ENCODE measurements at places on chromosomes 5 and 9.

GRCh38 chr9:89437772-89438171 lies 60.1 kb downstream of the SEMA4D start:
- no peak for DNase-seq

GRCh38 chr5:140185409-140185808 lies 10.4 kb downstream of the CYSTM1 start:
- DNase-seq: no peak

GRCh38 chr9:136661641-136662325 lies 933 bp upstream of the EGFL7 start:
- DNase-seq: no peak

DNA sequence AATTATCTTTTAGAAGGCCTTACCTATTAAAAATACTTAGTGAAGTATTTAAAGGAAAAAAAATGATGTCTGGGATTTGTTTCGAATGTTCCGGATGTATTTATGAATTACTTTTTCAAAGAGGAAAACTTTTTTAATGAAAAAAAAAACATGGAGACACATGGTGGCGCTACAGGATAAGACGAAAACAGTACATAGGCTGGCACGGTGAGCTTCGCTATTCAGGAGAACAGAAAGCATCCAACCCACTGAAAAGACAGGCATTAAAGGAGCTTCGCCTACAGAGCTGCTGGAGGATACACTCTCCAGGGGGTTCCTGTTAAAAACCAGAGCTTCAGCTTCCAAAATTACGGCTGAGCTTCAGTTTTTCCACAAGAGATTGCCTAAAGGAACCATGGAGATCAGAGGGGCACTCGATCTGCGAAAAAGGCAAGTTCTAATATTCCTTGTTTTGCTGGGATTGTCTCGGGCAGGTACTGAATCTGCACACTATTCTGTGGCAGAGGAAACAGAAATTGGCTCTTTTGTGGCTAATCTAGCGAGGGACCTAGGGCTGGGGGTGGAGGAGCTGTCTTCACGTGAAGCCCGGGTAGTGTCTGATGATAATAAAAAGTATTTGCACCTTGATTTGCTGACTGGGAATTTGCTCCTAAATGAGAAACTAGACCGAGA lies at the start of gene PCDHB14:
Gene PCDHB14, plus strand, starts transcription at position 232 of the 672 bp plus-strand sequence. Its CDS starts 163 bp downstream, at position 395.
- DNase-seq: peak; percentile 3

DNA sequence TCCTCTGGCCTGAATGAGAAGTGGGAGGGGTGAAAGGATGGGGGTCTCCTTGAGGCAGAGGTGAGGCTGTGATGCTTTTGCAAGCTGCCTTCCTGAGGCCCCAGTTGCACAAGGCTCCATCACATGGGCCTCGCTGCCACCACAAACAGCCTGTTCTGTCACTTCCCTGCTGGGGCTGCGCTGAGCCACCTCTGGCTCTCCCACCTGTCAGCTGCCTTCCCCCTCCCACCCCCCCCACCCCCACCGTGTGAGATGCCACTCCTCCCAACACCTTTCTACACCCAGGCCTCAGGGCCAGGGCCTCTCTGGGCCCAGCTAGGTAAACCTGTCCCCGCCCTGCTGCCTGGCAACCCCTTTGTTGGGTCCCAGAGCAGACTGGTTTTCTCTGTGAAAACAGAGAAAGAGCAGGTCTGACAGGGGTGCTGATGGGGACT lies 4.5 kb upstream of the PDLIM4 start:
- DNase-seq: no peak

DNA sequence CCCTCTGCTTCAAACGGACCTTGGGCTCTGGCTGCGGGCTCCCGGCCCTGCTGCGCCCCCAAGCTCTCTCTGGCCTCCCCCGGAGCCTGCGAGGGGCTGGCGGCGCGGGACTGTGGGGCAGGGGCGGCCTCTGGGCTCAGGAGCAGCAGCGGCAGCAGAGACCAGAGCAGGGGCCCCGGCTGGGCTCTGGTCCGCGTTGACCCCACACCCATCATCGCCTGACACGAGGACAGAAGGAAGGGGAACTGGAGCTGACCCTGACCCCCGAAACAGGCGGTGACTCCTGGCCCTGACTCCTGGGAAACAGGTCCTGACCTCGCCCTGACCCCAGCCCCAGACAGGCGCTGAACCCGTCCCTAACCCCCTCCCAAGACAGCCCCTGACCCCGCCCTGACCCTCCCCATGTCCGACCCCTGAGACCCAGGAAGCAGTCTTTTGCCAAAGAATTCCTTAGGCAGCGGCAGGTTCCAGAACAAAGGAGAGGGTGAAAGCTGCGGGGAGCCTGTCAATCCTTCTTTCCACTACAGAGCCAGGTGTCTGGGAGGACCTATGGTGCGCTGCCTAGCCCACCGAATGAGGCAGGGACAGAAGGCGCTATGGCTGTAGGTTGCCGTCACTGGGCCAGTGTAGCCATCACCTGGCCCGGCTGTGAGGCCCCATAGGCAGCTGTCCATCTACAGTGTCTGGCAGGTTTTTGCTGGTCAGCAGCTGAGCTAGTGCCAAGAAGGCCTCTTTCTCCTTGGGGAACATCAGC lies 74.7 kb upstream of the SPTLC1 start:
- DNase-seq: no peak

- DNase-seq: no peak
Observed at GRCh38 chr5:137791799-137792198, 37.6 kb upstream of the HNRNPA0 start.

GRCh38 chr9:22041775-22042174 lies 32.7 kb upstream of the CDKN2B start:
- DNase-seq: peak; percentile 44

DNA sequence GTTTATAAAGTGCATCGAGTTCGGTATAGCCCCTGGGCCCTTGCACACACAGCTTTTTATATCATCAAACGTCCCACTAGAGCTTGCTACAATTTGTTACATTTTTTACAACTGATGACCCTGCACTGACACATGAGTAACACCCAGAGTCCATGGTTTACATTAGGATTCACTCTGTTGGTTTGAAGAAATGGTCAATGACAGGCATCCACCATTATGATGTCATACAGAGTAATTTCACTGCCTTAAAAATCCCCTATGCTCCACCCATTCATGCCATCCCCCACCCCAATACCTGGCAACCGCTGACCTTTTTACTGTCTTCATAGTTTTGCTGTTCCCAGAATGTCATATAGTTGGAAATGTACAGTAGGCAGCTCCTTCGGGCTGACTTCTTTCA lies 130.2 kb downstream of the MED10 start:
- DNase-seq: no peak

GRCh38 chr5:123778641-123779040 lies 266.7 kb downstream of the CSNK1G3 start:
- DNase-seq: no peak

- no peak for DNase-seq
Observed at GRCh38 chr5:146753641-146754040, 124.9 kb downstream of the PPP2R2B start.

GRCh38 chr5:122978644-122979297 lies 57.8 kb downstream of the PPIC start:
- no peak for DNase-seq

GRCh38 chr9:71886015-71886414 lies 25.0 kb downstream of the ABHD17B start:
- no peak for DNase-seq

DNA sequence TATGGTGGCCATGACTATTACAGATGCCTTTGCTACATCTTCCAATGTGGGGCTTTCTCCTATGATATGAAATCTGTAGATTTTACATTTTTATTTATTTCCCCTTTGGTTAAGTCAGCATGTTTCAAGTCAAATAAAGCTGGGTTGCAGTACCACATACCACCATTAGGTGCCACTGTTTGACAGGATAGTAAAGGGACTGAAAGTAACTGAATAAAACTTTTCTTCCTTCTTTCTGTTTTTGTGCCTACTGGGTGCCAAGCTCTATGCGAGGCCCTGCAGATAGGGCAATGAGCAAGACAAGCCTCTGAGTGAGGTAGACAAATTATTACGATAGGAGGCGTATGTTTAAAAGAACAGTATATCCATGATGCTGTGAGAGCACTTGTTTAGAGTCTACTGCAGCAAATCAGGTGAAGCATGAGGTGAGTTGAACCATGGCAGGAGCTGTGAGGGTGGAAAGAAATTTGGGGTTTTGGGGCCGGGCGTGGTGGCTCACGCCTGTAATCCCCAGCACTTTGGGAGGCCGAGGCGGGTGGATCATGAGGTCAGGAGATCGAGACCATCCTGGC lies 64.8 kb downstream of the GDNF start:
- DNase-seq: peak; percentile 47

DNA sequence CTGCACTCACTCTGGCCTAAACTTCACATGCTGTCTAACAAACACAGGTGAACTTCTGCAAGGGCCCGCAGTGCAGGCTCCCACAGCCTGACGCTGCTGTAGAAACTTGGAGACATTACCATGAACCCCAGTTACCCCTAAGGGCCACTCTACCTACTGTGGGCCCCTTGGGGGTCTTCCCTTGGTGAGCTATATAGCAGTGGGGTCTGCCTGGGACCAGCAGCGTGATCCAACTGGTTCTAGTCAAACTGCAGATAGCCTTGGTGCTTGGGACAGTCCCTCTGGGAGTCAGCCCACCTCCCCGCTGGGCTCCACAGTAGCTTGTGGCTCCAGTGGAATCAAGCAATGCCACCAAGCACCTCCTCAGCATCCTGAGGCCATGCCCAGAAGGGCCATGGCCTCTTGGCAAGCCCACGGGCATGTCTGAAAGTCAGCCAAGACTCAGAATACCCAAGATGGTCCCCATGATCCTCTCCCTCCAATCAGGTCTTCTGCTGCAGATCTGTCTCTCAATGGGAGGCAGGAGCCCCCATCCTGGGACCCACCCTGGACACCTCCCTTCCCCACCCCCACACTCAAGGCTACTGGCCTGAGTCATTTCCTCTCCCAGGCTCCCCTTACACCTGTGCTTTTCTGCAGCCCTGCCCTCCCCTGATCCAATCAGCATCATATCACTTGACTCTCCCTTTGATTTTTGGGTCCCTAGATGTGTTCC lies 230.0 kb upstream of the IRX1 start:
- no peak for DNase-seq

GRCh38 chr9:16752601-16753000 lies 117.9 kb downstream of the BNC2 start:
- no peak for DNase-seq

DNA sequence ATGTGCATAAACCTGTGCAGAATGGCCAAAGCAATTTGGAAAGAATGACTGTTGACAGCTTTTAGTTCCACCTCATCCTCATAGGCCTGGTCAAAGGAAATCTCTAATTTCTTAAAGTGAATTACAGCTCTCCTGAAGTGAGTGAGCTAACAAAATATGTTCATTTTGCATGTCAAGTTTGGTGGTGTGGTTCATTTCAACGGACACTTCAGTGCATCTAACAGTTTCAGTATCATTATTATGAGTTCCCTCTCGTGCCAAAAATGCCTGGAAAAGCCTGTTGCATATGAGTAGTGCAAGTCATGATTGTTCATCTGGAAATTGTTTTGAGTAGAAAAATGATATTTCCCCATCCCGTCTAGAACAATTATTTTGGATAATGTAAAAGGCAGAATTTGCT lies 53.2 kb upstream of the HMHB1 start:
- DNase-seq: peak; percentile 69

GRCh38 chr9:68678430-68678829 lies 26.6 kb upstream of the PIP5K1B start:
- DNase-seq: no peak

DNA sequence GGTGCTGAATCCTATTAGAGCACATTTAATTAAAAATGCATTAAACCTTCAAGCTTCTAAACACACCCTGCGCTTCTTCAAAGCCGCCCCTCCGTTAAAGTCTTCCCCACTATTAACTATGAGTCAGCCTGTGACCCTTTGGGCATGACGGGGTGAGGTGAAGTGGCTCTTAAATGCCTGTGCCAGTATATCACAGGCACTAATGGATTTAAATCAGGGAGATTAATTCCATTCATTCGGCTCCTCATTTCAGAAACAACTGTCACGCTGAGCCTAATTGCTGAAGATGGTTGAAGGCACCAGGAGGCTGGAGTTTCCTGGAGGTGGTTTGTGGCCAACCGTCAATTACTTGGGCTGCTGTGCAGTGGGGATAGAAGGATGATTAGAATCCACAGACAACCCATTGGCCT lies 192.6 kb upstream of the MSX2 start:
- DNase-seq: peak; percentile 8

- no peak for DNase-seq
Observed at GRCh38 chr9:29044959-29045358, 1471.7 kb upstream of the C9orf72 start.

DNA sequence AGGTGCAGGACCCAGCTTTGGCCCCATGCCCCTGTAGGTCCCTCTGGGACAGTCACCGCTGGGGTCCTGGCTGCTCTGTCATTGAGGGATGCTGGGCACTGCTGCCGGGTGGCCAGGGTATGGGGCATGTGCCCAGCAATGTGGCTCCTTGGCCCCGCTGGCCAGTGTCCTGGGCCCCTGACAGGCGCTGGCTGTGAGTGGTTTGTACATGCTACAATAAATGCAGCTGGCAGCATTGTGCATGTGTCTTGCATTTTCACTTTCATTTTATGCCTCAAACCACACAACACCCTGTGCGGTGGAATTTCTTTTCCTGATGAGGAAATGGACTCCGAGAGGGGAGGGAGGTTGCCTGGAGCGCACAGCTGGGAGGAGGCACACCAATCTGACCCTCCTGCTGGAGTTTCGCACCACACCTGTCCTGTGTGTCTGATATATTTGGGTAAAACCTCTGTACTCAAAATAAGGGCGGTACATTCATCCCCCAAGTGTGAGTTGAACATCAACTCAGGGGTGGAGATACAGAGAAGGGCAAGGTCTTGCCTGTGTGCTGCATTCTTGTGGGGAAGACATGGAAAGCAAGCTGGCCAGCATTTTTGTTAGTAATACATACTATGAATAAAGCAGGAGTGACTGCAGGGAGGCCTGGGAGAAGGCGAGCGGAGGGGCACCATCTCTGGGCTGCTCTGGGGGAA lies 11.7 kb downstream of the TSPAN17 start:
- DNase-seq: no peak

- no peak for DNase-seq
Observed at GRCh38 chr9:131727795-131728545, 11.9 kb downstream of the RAPGEF1 start.

DNA sequence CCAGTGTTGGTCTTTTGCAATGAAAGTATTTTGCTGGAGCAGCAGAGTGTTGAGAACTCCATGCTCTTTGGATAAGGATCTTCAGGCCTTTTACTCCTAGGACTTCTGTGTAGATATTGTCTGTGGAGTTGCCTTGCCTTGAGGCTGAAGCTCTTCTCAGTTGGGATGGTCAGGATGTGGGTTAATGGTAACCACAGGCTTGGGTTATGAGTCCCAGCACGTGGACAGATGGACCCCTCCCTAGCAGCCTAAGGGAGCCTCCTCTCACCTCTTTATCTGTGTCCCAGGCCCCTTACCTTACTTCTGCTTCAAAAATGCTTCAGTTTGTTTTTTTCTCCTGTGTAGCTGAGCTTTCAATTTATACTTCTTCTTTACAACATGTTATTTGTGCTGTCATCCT lies 109.9 kb downstream of the MEGF10 start:
- no peak for DNase-seq

DNA sequence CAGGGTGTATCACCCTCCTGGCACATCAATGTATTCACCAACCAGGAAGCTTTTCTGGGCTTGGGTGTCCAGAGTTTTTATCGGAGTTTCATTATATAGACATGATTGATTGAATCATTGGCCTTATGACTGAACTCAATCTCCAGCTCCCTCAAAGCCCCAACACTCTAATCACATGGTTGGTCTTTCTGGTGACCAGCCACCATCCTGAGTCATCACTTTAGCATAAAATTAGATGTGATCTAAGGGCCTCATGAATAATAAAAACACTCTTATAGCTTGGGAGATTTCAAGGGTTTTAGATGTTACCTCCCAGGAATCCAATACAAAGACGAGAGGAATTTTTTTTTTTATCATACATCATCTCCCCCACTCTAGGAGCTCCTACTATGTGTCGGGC lies 7.7 kb upstream of the PBX3 start:
- DNase-seq: peak; percentile 53

Data from fibroblast of skin of right biceps (primary cell).